LHCN-M2 (cell line): ENCODE measurements at places on chromosomes 3 and 15.

GRCh38 chr3:170458285-170458684, 39.6 kb downstream of the CLDN11 start:
- no peak for DNase-seq

- DNase-seq = no peak
Observed at GRCh38 chr3:47647550-47647949, 68.9 kb upstream of the CSPG5 start.

GRCh38 chr3:194103505-194103904, 32.4 kb upstream of the HES1 start:
- DNase-seq = no peak

- no peak for DNase-seq
Observed at GRCh38 chr3:71285086-71285485, 298.4 kb downstream of the FOXP1 start.

- DNase-seq = no peak
Observed at GRCh38 chr3:72111265-72112205, 326.6 kb upstream of the PROK2 start.

- no peak for DNase-seq
Observed at GRCh38 chr3:52882377-52882776, 15.0 kb downstream of the STIMATE start.

DNA sequence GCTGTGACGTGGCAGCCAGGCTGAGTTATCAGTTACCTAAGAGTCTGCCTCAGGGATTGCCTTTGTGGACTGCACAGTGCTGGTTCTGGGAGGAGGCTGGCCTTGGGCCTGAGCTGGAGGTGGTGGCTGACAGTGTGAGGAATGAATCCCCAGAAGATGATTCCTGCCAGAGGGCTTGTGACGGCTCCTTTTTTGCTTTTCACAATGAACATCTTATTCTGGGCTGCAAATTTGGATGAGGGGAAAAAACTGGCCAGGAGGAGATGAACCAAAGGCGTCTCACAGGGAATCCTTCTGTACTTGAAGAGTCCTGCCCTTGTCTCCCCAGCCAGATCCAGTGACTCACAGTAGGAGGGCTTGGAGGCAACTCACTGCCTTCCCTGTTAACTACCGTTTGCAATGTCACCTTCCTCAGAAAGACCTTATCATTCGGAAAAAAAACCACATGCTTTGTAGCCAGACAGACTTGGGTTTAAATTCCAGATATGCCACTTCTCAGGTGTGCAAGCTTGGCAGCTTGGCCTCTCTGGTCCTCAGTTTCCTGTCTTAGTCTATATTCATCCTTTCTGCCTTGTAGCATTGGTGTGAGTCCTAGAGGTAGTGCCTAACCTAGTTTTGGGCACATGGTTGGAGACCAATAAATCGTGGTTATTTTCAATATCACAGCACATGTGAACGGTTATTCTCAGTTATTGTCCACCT, 19.1 kb downstream of the ST6GAL1 start:
- no peak for DNase-seq

- DNase-seq = peak; percentile 38
Observed at GRCh38 chr3:66472313-66473134, 28.3 kb downstream of the LRIG1 start.

DNA sequence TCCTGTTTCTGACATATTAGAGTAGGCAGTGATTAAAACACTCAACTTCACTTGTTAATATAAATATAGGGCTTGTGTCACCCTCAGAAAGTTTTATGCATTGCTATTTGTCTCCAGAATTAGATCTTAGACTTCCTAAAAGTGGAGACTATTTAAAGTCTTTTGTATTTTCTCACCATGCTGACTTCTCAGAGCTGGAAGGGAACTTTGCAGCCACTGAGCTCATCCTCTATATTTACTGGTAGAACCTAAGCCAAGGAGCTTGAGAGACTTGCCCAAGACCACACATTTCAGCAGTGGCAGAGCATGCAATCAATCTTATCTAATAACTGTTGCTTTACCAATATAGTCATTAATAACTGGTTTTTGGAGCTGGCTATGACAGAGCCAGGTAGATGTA, 53.2 kb downstream of the STAC start:
- DNase-seq = no peak

- DNase-seq = peak; percentile 15
Observed at GRCh38 chr3:51874889-51875288, 512 bp downstream of the IQCF5 start.

GRCh38 chr15:80841541-80841940, 62.4 kb downstream of the CEMIP start:
- no peak for DNase-seq

- DNase-seq = peak; percentile 92
Observed at GRCh38 chr3:195210266-195210973, 60.5 kb downstream of the XXYLT1 start.

DNA sequence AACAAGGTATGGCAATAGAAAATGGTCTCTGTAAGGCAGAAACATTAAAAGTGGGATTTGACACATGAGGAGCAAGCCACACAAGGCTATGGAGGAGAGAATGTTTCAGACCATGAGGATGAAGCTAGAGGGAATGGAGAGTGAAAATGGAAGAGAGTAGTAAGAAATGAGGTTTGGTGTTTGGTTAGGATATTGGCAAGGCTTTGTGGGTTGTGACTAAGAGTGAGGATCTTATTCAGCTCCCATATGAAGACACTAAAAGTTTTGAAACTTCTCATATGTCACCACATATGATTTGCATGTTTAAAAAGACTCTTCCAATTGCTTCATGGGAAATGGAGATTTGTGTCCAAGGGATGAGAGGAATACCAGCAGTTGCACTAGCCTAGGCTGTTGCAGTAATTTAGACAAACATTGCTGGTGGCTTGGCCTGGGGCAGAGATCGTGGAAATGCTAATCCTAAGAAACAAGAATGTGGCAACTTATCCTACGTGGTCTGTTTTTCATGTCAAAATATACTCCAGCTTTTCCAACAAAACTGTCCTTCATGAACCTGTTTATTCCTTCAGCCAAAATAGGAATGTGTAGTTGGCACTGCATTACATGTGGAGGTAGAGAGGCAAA, 749.0 kb downstream of the PDCD6IP start:
- DNase-seq = no peak

GRCh38 chr3:194114123-194114522, 21.8 kb upstream of the HES1 start:
- no peak for DNase-seq

DNA sequence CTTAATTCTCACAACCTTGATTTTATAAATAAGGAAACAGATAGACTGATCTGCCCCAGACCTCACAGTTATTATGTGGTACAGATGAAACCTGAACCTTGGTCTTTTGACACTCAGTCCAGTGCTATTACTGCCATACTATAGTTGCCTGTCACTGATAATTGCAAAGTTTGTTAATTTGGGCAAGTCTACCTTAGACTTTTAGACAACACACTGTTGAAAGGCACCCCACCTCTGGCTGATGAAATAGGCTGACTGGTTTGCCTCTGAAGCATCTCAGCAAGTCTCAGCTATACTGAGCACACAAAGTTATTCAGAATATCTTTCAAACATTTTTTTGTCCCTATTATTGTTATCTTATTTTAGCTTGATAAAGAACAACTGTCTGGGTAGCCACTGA, 53.1 kb upstream of the MAP4 start:
- DNase-seq = no peak

GRCh38 chr3:16906682-16907081, 21.9 kb downstream of the PLCL2 start:
- DNase-seq = peak; percentile 6
